GM13976 (cell line): ENCODE measurements at places on chromosomes 12 and 14.

GRCh38 chr14:81449114-81449513 lies 49.0 kb upstream of the STON2 start:
- DNase-seq: no peak

DNA sequence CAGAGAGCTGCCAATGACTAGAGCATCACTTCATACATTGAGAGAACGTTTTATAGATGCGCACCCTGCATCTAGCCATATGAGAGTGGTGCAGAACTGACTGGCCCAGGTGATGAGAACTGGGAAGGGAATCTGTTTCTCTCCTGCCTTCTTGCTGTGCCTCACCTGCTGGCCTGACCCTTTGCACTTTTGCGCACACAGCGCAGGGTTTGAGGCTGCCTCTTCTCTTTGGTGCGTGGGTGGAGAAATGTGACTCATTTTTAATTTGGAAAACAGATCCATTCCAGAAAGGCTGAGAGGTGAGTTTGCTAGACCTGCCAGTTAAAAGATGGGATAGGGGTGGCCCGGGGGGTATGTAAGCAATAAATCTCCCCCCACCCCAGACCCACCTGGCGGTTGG lies 453 bp upstream of the ESRRB start:
- DNase-seq: no peak

DNA sequence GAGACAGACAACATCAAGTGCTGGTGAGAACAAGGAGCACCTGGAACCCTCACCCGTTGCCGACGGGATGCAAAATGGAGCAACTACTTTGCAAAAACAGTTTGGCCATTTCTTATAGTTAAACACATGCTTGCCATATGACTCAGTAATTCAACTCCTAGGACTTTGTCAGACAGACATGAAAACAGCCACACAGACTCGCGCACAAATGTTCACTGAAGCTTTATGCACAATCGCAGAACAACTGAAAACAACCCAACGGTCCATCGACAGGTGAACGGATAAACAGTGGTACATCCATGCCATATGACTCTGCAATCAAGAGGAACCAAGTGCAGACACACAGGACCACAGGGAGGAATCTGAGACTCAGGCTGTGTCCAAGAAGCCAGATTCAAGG lies 30.8 kb downstream of the NCOR2 start:
- DNase-seq: no peak

DNA sequence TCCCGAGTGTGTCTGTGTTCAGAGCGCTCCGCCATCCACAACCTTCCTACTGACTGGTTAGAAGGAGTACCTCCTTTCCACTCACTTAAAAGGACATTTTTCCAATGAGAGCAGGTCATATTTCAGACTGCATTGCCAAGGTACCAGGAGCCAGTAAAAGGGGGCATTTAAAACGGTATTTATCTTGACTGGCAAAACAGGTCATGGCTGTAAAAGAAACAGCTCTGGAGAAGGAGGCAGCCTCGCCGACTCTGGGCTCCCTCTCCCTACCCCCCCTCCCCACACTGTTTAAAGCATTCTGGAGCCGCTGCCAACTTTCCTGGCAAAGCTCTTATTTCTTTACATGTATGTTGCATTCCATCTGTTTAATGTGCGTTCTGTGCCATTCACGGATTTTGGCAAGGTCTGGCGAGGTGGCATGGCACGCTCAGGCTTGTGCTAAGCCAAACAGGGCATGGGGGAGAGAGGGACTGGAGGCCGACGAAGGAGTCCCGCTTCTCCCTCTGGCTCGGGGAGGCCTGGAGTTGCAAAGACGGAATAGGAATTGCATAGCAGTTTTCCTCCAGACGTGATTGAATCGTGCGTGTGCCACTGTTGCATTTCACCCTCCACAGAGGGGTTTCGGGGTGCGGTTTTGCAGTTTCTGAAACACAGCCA lies 41.2 kb upstream of the MED13L start:
- no peak for DNase-seq

- DNase-seq: no peak
Measured at GRCh38 chr12:62841846-62842245, 93.1 kb downstream of the PPM1H start.

DNA sequence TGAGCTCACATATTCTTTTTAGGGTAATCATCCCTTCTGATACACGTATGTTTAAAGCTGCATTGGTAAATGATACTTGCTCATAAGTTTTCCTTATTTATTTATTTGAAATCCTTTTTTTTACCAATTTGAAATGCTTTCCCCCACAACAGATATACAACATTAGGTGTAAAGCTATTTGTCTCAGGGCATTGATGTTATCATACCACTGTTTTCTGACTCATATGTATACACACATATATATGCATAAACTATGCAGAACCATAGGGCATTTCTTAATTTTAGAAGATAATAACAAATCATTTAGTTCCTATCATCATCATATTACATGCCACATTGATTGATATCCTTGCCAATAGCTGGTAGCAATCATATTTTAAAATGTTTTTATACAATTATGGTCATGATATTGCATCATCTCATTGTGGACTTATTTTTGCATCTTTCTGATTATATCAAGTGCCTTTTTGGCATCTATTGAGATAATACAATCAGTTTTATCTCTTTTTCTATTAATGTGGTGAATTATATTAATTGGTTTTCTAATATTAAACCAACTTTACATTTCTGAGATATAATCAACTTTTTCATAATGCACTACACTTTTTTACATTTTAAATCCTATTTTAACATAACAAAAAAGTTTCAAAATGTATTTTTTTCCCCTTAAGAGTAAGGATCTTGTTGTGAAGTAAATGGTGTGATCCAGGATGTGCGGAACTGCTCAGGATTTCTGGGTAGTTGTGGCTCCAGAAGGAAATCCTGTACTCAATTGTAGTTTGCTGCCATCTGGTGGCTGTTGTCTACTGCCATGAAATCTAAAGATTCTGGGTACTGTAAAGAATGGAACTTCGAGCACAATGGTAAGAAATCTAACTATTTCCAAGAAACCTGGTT lies 16.7 kb downstream of the OR9K2 start:
- peak; percentile 18 for DNase-seq

DNA sequence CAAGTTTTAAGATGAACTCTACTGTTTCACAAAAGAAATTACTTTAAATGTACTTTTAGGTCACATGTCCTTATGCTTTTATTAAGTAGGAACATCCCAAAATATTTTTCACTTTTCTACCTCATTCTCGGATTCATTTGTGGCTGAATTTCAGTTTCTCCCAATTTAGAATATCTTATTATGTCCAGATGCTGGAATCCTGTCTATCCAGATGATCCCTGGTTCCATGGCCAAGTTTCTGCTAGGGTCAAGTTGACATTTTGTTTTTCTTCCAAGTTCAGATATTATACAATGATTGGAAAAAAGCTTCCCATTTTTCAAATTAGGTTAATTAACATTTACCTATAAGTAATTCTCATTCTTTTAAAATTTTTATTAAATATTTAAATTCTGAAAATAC lies 181.8 kb upstream of the SLC16A7 start:
- no peak for DNase-seq

DNA sequence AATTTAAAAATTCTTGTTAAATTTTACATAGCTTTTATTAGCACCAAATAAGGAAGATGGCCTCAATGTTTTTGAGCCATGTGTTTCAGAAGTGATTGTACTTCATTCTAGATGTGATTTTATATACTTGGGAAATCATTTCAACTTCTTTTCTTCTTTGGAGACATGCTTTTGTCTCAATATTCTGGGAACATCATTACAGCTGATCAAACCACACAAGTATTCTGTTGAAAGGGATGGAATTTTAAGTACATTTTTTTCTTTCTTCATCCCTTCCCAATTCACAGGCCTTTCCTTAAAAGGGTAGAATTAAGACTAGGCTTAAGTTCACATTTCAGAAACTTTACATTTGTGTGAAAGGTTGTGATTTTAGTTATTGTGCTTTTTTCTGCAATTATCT lies 66.4 kb downstream of the PAPOLA start:
- no peak for DNase-seq

DNA sequence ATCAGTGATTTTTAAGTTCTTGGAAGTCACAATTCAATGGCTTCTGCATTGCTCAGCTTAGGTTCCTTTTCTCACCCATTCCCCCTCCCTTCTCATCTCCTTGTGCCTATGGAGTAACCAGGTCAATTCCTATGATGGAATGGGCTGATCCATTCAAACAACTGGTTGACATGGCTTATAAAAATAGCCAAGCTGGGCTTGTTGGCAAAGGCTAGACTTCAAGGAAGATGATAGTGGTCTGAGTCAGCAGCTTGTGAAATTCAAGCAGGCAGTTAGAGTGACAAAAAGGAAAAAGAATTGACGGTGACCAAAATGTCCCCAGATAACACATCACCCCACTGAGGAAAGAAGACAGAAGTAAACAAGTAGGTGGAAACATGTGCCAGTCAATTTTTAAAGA lies 119.9 kb upstream of the PCED1B start:
- no peak for DNase-seq

- no peak for DNase-seq
Measured at GRCh38 chr14:93943052-93943451, 15.9 kb downstream of the FAM181A start.

- no peak for DNase-seq
Measured at GRCh38 chr12:91370086-91370868, 187.7 kb upstream of the DCN start.

- DNase-seq: peak; percentile 58
Measured at GRCh38 chr12:56206452-56207166, 15.1 kb downstream of the RNF41 start.
